ENCODE measurements at places on chromosomes 5 and 9.

DNA sequence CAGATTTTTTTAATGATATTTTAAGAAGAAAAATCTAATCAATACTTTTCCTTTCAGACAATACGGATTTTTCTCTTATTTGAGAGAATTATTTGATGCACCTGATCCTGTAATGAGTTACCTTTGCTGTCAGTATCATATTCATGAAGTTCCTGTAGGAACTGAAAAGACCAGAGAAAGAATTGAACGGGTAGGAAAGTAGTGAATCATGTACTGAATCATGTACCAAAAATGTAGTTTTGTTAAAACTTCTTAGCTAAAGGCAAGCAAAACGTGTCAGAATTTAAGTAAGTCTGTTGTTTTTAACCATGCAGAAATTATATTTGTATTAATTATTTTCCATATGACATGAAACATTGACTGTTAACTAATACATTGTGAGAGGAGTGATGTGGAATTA lies 56.6 kb downstream of the SMC5 start:
- no peak for DNase-seq

DNA sequence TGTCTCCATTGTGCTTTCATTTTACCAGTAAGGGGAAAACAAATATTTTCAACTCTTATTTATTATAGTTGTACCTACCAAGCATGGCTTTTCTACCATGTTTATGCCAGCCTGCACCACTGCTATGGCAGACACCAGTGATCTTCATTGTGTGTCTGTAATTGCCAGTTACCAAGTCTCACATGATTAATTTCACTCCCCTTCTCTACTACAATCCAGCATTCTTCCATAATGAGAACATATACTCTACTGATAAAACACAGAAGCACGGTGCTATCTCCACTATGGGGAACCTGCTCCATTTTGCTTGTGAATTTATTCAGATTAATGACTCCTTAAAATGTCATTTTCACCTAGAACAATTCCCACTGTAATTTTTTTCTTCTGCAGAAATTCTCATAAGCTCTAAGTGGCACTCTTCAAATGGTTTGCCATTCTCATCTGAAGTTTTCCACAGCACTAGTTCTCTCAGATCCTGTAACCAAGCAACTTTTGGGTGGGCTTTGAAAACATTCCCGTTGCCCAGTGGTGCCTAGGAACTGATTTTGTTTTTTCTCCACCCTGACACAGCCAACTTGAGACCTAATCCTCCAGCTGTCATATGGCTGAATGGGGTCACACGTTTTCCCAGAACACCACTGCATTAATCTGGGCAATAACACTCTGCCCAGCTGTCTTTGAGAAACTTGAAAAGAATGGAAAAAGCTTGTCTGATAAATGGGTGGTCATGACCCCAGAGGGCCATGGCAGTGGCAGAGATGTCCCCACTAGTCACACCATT lies 222.7 kb upstream of the RASEF start:
- DNase-seq: no peak

DNA sequence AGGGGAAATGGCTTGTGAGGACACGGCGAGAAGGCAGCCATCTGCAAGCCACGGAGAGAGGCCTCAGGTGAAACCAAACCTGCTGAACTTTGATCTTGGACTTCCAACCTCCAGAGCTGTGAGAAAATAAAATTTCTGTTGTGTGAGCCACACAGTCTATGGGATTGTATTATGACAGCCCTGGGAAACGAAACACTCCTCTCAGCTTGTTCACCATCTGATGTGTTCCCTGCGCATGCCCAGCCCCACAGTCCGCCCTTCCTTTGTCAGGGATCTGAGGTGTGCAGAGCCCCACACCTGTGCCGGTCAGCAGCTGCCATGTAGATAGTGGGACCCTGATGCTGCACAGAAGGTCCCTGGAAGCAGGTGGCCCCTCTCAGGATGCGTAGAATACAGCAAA lies 34.1 kb downstream of the PLPP7 start:
- no peak for DNase-seq

- DNase-seq: no peak
Observed at GRCh38 chr5:140996060-140996459, 29.8 kb downstream of the PCDHAC2 start.

GRCh38 chr9:128419061-128419925 lies 1.4 kb upstream of the CERCAM start:
- DNase-seq: no peak

DNA sequence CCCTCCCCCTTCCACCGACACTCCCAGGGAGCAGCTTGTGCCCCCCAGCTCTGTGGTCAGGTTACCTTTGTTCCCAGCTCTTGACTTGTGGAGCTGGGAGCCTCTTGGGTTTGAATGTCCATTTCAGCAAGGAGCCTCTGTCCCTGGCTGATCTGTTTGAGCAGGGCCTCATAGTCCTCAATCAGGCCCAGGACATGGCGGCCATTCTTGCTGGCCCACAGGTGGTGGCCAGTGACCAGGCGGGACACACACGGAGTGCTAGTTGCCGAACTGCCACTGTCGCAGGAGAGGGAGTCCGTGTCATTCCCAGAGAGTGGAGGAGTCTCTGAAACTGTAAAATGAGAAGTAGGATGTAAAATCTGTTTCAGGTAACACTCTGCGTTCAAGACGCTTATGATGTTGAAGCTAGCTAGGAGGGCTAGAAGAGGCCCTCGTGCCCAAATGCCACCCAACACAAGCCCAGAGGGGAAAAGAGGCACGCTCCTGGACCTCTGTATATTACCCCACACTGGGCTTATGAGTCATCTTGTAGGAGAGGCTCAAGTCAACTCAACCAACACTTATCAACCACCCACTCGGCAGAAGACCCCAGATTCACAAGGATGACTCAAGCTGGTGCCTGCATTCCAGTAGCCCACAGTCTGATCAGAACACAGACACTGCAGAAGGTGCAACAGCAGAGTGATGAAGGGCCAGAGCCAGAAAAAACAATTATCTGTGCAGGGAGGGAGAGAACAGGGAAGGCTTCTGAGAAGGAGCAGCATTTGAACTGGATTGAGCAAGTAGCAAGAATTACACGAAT lies 177.0 kb downstream of the CDK5RAP2 start:
- no peak for DNase-seq

GRCh38 chr9:15295761-15296405 lies 11.1 kb downstream of the TTC39B start:
- DNase-seq: no peak

DNA sequence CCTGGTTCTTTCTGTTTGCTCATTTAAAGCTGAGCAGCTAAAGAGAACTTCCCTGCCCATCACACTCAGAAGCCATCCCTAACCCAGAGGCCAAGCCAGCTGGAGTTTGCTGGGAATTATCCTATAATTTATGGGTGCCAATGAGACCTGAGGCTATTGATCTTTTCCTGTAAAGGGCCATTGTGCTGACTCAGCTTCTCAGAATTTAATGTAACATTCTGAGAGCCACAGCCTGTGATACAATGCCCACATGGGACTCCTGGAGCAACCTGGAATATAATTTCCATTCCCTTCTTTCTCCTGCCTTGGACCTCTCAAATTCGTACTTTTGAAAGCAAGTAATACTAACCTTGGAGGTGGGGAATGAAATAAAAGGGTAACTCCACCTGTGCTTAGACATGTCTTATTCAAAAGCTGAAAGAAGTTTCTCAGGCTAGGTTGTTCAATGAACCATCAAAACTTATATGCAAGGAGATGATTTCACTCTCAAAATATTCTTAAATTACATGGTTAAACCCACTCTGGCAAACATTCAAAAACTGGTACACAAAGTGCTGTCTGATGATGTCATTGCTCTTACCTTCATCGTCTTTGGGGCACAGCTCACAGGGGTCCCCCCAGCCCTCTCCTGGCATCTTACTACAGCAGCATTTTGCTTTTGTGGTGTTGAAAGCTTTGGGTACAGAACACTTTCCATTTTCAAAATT lies 206.7 kb downstream of the SLC12A2 start:
- DNase-seq: no peak

DNA sequence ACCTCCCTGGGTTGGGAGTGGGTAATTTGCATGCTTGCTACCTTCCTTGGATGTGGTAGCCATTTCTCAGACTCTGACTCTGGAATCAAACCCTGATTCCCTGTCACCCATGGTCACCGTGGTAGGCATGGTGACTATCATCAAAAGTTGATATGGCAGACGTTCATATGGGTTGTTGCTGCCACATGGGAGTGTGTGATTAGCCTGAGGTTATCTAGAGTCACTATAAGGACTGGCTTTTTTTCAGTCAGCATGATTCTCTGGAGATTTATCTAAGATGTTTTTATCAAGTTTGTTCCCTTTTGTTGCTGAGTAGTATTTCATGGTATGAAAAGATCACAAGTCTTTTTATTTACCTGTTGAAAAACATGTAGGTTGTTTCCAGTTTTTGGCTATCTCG lies 7.0 kb downstream of the RCL1 start:
- no peak for DNase-seq

DNA sequence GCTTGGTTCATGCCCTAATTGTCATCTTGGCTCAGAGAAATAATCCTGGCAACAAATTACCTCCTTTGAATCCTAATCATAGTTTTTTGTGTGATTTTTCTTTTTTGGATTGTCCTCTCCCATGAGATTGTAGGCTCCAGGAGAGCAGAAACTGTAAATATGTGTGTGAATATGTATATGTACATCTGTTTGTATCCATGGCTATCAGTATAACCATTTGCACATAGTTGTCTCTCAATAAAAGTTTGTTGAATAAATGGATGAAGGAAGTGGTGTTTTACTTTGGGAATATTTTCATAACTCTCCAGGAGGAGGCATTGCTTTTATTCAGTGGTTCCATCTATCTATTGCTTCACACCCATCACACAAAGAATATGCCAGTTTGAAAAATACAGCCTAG lies 20.1 kb downstream of the ZSWIM6 start:
- DNase-seq: no peak
